ENCODE measurements at places on chromosomes 11 and 22. TPM values are rescaled to one million over a fixed set of nuclear protein-coding genes. Genes with fewer than 3 reads are reported as not detected.

DNA sequence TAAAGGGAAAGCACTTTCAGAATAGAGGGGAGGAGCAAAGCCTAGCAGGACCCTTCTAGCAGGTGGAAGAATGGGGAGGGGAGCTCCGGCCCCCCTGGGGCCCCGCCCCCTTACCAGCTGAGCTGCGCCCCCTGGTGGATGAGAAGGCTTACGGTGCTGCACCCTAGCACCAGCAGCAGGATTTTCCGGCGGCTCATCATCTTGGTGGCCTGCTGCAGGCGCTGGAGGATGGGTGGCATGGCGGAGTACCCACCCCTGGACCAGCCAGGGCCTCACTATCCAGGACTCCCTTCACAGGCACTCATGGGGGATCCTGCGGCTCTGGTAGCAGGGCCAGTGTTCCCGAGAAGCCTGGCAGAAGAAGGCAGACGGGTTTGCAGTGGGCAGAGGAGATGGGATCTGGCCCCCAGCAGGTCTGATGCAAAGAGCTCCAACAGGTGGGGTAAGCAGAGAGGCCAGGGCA lies 3.8 kb downstream of the GAL3ST3 start:
- peak; percentile 71 for DNase-seq

GRCh38 chr11:92440701-92441442 lies 216.3 kb downstream of the FAT3 start:
- no peak for DNase-seq

GRCh38 chr22:46052801-46053562 lies 76.0 kb upstream of the WNT7B start:
- DNase-seq = no peak

DNA sequence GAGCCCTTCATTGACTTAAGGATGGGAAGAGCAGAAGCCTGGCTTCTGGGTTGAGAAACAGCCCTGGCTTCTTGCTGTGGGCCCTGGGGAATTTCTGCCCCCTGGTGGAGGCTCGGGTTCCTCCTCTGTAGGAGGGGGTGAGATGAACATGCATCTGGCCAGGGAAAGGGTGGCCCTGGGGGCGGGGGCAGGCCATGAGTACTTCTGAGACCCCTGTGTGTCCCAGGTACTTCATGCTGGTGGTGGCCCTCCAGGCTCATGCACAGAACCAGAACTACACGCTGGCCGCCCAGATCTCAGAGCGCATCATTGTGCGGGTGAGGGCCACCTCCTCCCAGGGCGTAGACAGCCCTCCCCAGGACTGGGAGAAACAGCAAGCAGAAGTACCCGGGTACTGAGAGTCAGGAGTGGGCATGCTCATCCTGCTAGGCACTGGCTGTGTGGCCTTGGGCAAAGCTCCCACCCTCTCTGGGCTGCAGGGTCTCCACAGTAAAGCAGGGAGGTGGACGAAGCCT lies 15.8 kb downstream of the TMEM258 start:
- peak; percentile 38 for DNase-seq

DNA sequence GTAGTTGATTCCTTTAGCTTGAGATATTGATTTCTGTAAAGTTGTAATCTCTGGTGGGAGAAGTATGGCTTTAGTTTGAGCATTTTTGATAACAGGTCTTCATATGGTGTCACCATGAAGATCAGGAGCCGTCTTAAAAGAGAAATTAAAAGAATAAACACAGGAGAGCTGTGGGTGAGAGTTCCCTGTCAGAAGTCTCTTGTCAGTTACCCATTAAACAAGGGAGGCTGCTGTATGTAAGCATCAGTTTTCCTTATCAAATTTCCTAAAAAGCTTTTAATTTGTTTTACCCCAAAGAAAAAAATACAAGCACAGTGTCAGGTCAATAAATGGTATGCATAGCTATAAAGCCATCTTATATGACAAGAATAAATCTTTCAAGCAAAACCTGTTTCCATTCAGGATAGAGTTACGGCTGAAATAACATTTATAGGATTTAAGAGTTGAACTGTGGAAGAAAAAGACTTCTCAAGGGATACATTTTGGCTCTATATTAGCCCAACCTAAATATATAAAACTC lies 767.5 kb downstream of the JRKL start:
- no peak for DNase-seq

DNA sequence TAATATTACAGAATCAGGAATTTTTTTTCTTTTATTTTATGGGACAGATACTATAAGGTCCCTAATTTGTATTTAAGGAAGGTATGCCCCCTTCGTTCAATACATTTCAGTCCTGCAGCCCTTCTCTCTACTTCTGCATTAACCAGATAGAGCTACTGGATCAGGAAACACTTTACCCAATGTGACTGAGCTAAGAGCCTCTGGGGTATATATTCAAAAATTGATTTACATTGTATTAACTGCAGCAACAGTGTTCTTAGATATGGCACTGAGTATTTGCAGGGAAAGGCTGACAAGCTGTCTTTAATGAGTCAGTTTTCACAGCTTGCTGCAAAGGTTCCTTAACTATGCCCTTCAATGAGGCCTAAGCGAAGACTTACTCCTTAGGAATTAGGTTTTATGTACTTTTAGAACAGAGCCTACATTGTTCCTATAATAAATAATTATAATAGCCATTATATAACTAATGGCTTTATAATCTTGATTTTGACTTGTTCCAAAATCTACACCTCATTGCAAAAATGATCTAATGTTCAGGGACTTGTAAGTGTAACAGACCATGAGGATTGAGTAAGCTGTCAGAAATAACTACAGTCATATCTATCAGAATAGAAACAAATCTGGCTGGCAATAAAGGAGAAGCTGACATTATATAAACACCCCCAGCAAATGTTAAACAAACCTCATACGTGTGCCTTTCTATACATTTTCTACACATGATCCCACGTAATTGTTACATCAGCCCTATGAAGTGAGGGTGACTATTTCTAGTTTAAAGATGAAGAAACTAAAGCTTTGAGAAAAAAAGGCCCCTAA lies 55.0 kb downstream of the DDI1 start:
- DNase-seq = no peak

- DNase-seq = no peak
Measured at GRCh38 chr11:107092667-107093066, 74.4 kb upstream of the GUCY1A2 start.

GRCh38 chr11:66338276-66339161 lies 2.3 kb upstream of the RIN1 start:
- no peak for DNase-seq

DNA sequence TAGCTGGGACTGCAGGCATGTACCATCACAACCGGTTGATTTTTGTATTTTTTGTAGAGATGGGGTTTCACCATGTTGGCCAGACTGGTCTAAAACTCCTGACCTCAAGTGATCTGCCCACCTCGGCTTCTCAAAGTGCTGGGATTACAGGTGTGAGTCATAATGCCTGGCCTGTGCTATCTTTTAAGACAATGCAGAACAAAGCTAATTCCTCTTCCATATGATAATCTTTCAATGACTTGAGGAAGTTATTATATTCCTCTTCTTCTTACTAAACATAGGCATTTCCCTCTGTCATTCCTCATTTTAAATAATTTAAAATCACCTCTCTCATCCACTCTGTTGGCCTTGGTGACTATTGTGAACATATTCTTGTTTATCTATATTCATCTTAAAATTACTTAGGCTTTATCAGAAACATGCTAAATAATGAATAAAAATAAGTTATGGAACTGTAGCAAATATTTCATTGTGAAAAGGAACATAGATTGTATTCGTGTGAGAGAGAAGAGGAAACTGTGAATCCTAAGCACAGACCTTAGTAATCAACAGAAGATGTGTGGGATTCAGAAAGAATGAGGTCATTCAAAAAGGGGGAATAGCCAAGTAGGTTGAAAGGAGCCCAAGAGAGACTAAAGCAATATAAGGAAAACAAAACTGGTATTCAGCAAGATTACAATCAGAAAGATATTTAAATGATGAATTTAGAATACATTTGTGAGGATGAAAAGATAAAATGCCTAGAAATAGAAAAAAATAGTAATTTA lies 269.4 kb downstream of the TTC28 start:
- no peak for DNase-seq

DNA sequence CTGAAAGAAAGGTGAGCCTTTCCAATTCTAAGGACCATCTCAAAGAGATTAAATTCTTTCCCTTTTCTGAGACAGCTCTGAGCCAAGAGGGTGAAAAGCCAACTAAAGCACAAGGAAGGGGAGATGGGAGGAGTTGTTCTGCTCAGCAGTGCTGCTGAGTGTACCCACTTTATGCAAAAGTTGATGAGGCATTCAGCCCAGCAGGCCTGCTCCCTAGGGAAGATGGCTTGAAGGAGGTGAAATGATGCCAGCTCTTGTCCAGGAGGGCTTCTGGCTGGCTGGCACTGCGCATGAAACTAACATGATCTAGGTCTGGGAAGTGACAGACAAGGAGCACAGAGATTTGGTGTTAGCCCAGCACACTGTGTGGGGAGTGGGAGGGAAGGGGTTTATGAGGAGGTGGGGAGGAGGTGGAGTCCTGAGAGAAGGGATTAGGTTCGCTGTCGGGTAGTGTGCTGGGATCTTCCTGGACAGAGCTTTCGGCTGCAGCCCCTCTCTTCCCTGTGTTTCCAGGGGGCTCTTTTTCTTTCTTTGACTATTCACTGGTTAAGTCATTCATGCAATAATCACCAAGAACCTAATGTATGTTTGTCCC lies 225.5 kb upstream of the NARS2 start:
- no peak for DNase-seq

DNA sequence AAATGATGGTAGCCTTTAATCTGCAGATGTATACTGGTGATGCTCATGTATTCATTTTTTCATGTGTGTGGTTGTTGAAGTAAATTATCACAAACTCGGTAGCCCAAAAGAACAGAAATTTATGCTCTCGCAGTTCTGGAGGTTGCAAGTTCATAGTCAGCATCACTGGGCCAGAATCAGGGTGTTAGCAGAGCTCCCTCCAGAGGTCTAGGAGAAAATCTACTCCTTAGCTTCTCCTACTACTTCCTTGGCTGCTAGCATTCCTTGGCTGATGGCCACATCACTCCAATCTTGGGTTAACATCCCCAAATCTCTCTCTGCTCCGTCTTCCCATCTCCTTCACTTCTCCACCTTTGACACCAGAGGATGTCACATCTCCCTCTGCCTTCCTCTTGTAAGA lies 45.3 kb upstream of the GALNT18 start:
- DNase-seq = no peak

DNA sequence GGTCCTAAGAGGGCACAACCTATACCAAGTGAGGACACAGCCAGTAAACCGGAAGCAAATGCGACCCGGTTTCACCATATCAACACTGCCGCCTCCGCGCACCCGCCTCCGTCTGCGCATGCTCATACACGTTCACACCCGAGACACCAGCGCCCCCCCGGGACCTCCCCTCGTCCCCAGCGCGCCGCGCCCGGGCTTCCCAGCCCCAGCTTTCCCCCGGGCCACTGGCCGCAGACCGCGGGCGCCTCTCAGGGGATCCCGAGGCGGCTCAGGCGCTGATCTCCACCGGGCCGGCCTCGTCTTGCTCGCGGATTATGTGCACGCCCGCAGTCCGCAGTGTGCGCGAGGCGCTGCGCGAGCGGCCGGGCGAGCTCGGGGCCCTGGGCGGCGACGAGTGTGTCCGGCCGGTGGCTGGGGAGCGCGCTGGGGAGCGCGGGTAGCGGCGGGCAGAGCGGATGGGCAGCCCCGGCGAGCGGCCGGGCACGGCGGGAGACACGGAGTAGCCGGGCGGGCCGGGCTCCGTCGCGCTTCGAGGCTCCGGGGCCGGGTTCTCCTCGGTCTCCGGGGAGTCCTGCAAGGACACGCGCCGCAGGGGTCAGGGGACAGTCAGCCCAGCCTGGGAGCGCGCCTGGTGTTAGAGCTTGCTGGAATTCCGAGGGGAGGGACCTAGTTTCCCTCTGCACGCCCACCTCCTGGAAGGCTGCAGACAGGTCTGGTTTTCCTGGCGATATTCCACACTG lies 2.0 kb downstream of the HEPN1 start:
- peak; percentile 86 for DNase-seq

DNA sequence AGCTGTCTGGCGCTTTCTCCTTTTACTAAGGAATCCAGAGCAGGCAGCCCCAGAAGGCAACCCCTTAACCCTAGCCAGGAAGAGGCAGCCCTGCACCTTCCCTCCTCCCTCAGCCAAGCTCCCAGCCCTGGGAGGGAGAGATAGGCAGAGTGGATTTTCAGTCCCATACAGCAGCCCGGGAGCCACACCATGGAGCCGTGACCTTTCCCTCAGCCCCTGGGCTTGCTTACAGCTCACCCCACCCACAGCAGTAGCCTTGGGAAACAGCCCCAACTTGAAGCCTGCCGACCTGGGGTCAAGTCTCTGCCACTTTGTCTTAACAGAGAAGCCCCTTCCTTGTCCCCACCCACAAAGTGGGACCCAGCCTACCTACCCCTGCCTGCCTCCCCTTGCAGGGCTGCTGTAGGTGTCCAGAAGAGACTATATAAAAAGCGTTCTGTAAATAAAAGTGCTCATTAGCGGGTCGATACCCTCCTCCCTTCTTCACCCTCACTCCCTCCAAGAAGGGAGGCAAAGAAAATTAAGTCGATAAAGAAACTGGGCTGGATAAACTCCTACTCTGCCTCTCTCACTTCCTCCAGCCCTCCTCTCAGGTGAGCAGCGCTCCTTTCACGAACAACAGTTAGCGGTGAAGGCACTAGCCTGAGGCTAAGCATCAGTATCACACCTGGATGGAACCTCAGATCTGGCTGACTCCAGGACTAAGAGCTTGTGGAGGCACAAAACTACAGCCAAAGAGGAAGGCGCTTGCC lies 4.2 kb downstream of the TST start:
- DNase-seq = no peak

- no peak for DNase-seq
Measured at GRCh38 chr11:33665350-33666106, 35.1 kb downstream of the C11orf91 start.

DNA sequence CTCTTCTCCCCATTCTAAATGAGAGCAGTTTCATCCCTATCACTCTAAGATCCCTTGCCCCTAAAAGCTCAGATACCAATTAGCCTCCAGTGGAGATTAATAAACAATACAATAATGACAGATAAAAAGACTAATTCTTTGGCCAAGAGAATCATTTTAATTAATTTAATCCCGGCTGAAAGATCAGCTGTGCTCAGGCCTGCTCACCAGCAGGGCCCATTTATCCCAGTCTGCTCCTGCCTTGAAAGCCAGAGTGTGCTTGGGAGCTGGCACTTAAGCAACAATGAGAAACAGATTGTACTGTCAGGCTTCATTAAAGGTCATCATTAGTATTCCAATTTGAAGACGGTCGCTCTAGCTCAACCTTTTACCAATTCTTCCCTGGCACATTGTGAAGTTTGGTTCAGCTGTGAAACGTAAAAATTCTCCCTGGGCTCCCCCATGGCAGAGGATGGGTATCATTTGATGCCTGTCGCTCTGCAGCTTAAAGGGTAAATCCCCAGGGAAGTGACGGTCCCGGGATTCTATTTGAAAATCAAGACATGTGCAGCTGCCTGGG lies 36.1 kb upstream of the HTATIP2 start:
- DNase-seq = no peak

The CD6 gene
- 0.07 TPM for polyA plus RNA-seq

The ABCG4 gene
- 0.17 TPM for polyA plus RNA-seq

The UPK2 gene
- polyA plus RNA-seq = not detected

The GVQW3 gene
- polyA plus RNA-seq = 0.41 TPM

The MMP13 gene
- not detected for polyA plus RNA-seq

The SLC22A6 gene
- not detected for polyA plus RNA-seq

The PHOX2A gene
- polyA plus RNA-seq = not detected

The LRRC56 gene
- polyA plus RNA-seq = 0.37 TPM

The C11orf16 gene
- not detected for polyA plus RNA-seq

Measured in heart right ventricle (tissue), 16 donors.